SJSA1 (cell line): ENCODE measurements at places on chromosomes 5 and 9. TPM values are rescaled to one million over a fixed set of nuclear protein-coding genes. Genes with fewer than 3 reads are reported as not detected.

PCDH1 gene
- total RNA-seq: 0.53 TPM in 1 of 2 replicates, not detected in the other

GRCh38 chr5:13659391-13659790, 285.1 kb downstream of the DNAH5 start:
- H3K36me3 ChIP-seq: no peaks in the 10 kb centered on the region

DNA sequence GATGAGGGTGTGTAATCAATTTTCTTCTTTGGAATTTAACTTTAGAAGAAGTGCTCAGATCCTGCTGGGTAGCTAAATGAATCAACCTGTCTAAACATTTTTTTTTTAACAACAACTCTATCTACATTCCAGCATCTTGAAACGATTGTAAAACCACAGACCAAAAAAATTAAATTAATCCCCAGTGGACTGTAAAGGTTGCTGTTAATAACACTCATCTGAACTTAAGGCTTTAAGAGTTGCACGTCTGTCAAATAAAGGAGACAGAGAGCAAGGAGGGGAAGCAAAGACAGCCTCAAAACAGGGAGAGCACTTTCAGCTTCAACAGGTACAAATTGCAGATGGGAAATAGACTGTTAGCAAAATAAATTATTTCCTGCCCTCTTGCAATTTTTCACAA, 548.5 kb downstream of the DTWD2 start:
- no peaks in the 10 kb centered on the region for H3K4me1 ChIP-seq
- no peak for DNase-seq
- no peak overlapping the region for H3K4me3 ChIP-seq
- no peaks in the 10 kb centered on the region for H3K36me3 ChIP-seq
- no peak overlapping the region for H3K27ac ChIP-seq

NCBP1 gene
- 42.8 and 43.7 TPM in 2 replicates for total RNA-seq

ANKRD18A gene
- not detected in 2 replicates for total RNA-seq

PTPN3 gene
- 4.8 and 11.7 TPM in 2 replicates for total RNA-seq

- no peak overlapping the region for H3K27ac ChIP-seq
- DNase-seq: no peak
- H3K4me1 ChIP-seq: peaks cover 16% of the 10 kb centered on the region
- H3K36me3 ChIP-seq: no peaks in the 10 kb centered on the region
- peak overlapping the region; percentile 40 for H3K4me3 ChIP-seq
- no peaks in the 10 kb centered on the region for H3K27me3 ChIP-seq
These were observed 5.8 kb upstream of the MEF2C start for GRCh38 chr5:88888848-88889188.

DNA sequence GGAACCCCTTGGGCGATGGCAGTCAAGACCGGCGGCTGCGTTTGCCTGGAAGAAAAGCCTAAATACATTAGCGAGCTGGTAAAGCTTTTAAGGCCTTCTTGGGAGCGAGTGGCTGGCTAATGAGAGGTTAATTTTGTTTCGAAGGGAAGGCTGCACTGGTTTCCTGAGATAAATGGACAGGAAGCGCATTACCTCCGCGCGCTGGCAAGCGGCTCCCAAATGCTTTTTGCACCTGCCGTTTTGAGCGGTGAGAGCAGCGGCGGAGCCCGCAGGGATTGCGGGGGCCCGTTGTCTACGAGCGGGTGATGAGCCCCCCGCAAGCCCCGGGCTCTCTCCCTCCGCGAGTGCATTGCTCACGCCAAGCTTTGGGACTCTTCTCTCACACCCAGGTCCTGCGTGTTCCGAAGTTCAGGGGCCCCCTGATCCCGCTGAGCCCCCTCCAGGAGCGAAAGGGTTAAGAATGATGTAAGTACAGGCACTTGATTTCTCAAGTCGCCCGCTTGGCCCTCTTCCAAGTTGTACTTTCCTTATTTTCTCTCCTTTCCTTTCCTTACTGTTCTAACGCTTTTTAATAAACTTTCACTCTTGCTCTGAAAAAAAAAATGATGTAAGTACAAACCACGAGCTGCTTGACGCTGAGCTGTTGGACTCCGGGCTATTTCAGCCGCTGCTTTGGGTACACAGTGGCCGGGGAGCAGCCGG, 3.1 kb upstream of the RGMB start:
- H3K36me3 ChIP-seq: peaks cover 11% of the 10 kb centered on the region
- peaks cover 22% of the 10 kb centered on the region for H3K4me1 ChIP-seq
- peak; percentile 64 for DNase-seq
- H3K4me3 ChIP-seq: peak overlapping the region; percentile 47
- H3K27me3 ChIP-seq: no peaks in the 10 kb centered on the region

DNA sequence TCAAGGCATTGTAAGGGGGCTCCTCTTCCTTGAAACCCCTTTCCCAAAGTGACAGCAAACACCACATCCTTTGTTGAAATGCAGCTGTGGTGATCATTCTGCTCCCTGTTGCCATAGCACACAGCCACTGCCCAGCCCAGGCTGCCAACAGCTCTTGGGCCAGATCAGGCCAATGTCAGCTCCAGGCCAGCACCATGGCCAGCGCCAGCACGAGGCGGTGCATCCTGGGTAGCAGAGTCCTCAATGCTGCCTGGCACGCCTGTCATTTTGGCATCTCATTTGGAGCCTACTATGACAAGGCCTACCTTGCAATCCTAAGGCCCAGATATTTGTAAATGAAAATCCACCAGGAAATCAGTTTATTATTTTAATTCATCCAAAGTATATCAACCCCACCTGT, 390.6 kb downstream of the DNAH5 start:
- no peaks in the 10 kb centered on the region for H3K27me3 ChIP-seq
- H3K4me1 ChIP-seq: no peaks in the 10 kb centered on the region
- H3K27ac ChIP-seq: no peak overlapping the region
- no peak overlapping the region for H3K4me3 ChIP-seq
- no peak for DNase-seq

NEUROG1 gene
- total RNA-seq: not detected in 2 replicates

GRCh38 chr5:36584009-36584875, 22.2 kb upstream of the SLC1A3 start:
- no peak overlapping the region for H3K4me3 ChIP-seq
- DNase-seq: no peak
- H3K36me3 ChIP-seq: no peaks in the 10 kb centered on the region
- H3K27me3 ChIP-seq: no peaks in the 10 kb centered on the region

DNA sequence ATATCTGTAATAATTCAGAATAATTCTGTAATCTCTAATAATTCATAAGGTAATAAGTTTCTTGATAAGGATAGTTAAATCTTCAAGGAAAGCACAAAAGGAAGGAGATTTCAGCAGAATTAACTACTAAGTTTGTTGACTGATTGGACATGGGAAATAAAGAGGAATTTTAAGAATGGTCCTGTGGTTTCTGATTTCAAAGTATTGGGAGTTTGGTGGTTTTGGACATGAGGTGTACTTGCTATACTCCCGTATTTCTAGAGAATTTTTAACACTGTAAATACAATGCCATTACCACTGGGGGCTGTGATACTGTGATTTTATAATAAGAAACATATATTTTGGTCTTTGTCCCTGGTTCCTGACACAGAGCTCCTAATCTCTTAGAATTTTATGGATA, 123.9 kb downstream of the UNC13B start:
- no peaks in the 10 kb centered on the region for H3K27me3 ChIP-seq
- H3K27ac ChIP-seq: no peak overlapping the region
- no peak for DNase-seq
- H3K36me3 ChIP-seq: no peaks in the 10 kb centered on the region

CDH10 gene
- total RNA-seq: not detected in 2 replicates

- no peaks in the 10 kb centered on the region for H3K36me3 ChIP-seq
- no peak for DNase-seq
- H3K4me3 ChIP-seq: no peak overlapping the region
- H3K4me1 ChIP-seq: 0 out of 2 replicates have a peak, but pooled peaks cover 3% of the 10 kb centered on the region
These were observed 86.6 kb downstream of the LMX1B start for GRCh38 chr9:126700296-126700695.

GRCh38 chr5:149221731-149222342, 49.8 kb upstream of the AFAP1L1 start:
- H3K4me1 ChIP-seq: peaks cover 33% of the 10 kb centered on the region
- H3K27ac ChIP-seq: peak overlapping the region; percentile 31
- no peak overlapping the region for H3K4me3 ChIP-seq

DNA sequence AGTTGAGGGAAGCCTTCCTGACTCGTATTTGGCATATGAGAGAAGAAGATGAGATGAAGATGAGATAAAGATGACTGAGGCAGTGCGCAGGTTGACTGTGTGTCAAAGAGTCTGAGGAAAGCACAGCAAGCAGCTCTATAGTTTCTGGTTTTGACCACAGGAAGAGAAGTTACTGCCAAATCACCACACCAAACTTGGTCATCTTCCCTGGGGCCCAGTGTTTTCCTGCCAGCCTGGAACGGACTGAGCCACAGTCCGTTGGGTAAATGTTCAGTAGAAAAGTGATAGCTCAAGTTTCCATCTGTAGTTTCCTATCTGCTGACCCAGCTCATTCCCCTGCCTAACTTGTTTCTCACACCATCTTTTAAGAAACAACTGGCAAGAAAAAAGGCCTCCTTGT, 80.7 kb upstream of the ADAMTS19 start:
- no peak for DNase-seq
- no peaks in the 10 kb centered on the region for H3K27me3 ChIP-seq
- H3K4me1 ChIP-seq: no peaks in the 10 kb centered on the region
- no peaks in the 10 kb centered on the region for H3K36me3 ChIP-seq
- H3K4me3 ChIP-seq: no peak overlapping the region

PCDHGB5 gene
- total RNA-seq: 1.1 and 3.6 TPM in 2 replicates

- no peak for DNase-seq
- no peak overlapping the region for H3K27ac ChIP-seq
- no peaks in the 10 kb centered on the region for H3K36me3 ChIP-seq
- H3K4me1 ChIP-seq: peaks cover 6% of the 10 kb centered on the region
- H3K27me3 ChIP-seq: no peaks in the 10 kb centered on the region
These were observed 13.4 kb downstream of the PTGES start for GRCh38 chr9:129739432-129739831.

DNA sequence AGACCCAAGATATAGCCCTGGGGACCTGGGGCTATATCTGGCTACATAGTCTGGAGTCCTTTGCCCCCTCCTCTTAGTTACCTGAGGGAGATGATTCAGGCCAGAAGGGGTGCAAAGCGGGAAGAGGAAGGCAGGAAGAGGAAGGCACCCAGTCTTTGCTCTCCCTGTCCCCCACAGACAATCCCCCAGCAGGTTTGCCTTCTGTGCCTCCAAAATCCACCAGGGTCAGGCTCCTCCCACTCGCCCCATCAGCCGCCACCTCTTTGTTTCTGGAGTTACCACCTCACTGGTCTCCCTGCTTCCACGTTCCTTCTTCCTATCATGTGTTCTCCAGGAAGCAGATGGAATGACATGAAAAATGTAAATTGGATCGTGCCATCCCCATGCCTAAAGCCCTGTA, 31.2 kb upstream of the FABP6 start:
- H3K4me1 ChIP-seq: peaks cover 11% of the 10 kb centered on the region
- no peak overlapping the region for H3K27ac ChIP-seq
- DNase-seq: no peak
- no peak overlapping the region for H3K4me3 ChIP-seq
- no peaks in the 10 kb centered on the region for H3K36me3 ChIP-seq
- H3K27me3 ChIP-seq: no peaks in the 10 kb centered on the region

- H3K4me3 ChIP-seq: no peak overlapping the region
- no peak for DNase-seq
These were observed 142.0 kb downstream of the MTX3 start for GRCh38 chr5:79849061-79849460.

- no peak overlapping the region for H3K27ac ChIP-seq
- H3K4me1 ChIP-seq: peaks cover 16% of the 10 kb centered on the region
- H3K27me3 ChIP-seq: no peaks in the 10 kb centered on the region
- no peak overlapping the region for H3K4me3 ChIP-seq
- DNase-seq: no peak
These were observed 6.9 kb upstream of the GLIS3 start for GRCh38 chr9:4306777-4307121.

DNA sequence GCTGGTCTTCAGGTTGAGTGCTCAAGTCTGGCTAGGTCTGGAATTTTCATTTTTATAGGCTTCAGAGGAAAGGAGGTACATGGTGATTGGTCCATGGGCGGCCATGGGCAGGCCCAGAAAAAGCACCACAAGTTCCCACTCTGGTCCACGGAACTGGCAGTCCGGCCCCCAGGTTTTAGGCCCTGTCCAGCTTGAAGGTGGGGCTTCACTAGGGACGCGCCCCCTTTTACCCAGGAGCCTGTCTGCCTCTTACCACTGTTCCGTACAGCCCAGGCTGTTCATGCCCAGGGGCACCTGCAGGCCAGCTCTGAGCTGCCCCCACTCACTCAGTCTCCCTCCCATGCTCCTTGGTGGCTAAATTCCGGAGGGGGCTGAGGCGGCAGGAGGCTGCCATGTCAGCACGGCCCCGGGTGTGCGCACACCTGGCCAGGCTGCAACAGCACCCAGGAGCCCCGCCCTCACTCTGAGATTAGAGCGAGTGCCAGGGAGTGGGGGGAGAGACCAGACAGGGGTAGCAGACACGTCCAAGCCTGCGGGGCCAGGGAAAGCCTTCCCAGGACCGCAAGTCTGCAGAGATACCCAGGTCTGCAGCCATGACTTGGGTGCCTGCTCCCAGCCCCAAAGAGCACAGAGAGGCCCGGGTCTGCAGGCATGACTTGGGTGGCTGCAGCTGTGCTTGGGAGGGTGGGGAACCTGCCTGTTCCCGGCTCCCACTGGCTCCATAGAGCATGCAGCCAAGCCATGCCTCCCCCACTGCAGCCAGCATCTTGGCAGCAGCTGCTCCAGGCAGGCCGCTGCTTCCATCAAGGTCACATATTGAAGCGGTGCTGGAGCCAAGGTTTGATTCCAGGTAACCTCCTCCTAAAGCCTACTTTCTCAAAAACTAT, 390.2 kb upstream of the SGCD start:
- no peaks in the 10 kb centered on the region for H3K36me3 ChIP-seq
- H3K4me3 ChIP-seq: no peak overlapping the region
- H3K27ac ChIP-seq: no peak overlapping the region
- no peak for DNase-seq

DNA sequence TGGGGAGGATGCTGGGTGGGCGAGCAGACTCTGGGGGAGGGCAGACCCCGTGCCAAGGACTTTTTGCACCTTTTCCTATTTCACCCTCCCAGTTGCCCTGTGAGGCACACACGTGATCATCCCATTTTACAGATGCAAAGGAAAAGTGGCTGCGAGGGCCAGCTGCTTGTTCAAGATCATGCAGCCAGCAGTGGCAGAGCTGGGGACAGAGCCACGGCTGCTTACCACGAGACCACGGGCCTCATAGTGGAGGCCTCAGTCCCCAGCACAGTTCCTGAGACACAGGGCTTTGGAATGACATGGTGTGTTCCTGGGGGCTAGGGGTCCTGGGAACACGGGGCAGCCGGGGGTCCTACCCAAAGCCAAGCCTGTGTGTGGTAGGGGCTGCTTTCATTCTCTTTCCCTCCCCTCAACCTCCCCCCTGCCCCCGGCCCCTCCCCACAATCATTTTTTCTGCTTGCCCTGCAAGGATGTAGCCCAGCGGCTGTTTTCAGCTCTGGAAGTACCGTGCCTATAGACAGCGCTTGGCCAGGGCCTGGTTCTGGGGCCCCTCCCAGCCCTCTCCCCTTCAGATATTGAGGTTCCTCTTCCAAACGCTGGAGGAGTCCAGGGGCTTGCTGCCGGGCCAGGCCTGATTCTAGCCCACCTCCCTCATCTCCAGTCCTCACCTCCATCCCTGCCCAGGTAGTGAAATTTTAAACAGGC, 58.5 kb upstream of the IER5L start:
- no peaks in the 10 kb centered on the region for H3K27me3 ChIP-seq
- H3K4me3 ChIP-seq: no peak overlapping the region
- DNase-seq: no peak

ANKRD33B gene
- 10.2 and 10.3 TPM in 2 replicates for total RNA-seq
